ENCODE measurements at places on chromosomes 16 and 17. TPM values are rescaled to one million over a fixed set of nuclear protein-coding genes. Genes with fewer than 3 reads are reported as not detected.

DNA sequence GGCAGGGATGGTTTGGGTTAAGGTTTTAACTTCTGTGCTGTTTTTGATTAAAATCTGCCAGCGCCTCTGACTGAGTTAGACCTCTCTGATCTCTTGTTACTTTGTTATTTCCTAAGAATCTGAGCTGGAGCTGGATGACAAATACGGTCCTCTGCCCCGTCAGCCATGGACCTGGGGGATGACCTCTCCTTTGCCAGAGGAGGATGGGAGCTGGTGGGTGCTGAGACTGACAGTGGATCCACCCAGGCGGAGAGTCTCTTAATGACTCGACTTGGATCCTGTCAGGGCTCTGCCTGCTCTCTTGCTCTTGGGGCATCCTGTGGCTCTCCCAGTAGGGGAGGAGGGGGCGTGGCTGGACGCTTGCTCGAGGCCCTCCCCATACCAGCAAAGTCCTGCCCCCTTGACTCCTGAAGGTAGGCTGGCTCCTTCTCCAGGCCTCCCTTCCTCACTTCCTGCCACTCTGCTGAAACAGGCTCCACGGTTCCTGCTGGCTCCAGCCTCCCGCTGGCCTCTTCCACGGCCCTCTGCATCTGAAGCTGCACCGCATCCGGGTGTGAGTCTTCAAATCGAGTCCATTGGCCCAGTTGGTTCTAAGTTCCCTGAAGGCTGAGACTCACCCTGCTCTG is 24.8 kb upstream of the MAP3K14 start:
- peak; percentile 21 for DNase-seq

DNA sequence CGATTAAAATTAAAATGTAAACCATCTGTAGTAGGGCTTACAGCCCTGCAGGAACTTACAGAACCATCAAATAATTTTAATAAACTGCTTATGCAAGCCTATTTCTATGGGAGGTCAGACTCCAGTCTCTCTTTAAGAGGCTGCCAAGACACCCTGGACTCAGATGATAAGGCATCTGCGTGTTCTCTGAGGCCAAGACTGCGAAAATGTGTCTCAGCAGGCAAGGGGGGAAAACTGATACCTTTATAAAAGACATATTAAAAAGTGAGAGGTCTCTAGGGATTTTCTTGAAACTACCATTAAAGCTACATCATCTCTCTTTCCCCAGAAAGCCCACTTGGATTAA is 32.2 kb downstream of the MPHOSPH6 start:
- DNase-seq, result no peak

- no peak for DNase-seq
Observed at GRCh38 chr17:18851201-18851600, 6.7 kb upstream of the PRPSAP2 start.

DNA sequence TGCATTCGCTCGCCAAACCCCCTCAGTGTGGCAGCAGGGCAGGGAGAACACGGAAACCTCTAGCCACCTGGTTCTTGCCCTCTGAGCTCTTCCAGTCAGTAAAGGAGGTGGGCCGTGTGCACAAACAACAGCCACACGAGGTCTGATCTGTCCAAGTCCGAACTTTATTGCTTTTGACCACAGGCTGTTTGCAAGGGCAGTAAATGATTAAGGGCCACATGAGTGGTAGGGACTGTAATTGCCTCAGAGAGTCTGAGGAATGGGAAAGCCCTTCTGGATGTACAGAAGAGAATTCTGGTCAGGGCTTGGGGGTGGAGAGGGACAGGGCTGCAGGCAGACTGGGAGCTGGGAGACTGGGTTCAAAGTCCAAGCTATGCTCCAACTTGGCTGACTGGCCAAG is 75.7 kb upstream of the LHX1 start:
- no peak for DNase-seq

DNA sequence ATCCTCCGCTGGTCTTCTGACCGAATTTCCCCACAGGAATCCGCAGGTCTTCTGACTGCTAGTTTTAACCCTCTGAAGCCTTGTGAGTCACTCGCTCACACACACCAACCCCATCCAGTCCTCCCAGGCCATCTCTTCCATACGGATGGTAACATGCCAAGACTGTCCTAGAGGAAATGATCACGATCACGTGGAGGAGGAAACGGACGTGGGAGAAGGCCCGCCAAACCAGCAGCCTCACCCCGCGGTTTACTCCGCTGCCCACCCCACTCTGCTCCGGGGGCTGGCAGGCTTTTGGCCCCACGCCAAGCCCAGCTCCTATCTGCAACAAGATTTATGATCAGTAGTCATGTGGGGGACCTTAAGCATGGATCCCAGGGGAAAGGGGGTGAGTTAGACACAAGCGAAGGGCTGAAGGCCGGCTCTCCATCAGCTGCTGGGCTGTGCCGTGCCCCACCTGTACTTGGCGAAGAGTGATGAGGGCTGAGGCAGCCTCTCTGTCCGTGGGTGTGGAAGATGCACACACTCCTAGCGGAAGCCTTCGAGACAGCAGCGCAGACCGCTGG is 1.5 kb upstream of the FAAP100 start:
- DNase-seq, result peak; percentile 34

- no peak for DNase-seq
Observed at GRCh38 chr16:50040710-50041109, 15.7 kb downstream of the CNEP1R1 start.

DNA sequence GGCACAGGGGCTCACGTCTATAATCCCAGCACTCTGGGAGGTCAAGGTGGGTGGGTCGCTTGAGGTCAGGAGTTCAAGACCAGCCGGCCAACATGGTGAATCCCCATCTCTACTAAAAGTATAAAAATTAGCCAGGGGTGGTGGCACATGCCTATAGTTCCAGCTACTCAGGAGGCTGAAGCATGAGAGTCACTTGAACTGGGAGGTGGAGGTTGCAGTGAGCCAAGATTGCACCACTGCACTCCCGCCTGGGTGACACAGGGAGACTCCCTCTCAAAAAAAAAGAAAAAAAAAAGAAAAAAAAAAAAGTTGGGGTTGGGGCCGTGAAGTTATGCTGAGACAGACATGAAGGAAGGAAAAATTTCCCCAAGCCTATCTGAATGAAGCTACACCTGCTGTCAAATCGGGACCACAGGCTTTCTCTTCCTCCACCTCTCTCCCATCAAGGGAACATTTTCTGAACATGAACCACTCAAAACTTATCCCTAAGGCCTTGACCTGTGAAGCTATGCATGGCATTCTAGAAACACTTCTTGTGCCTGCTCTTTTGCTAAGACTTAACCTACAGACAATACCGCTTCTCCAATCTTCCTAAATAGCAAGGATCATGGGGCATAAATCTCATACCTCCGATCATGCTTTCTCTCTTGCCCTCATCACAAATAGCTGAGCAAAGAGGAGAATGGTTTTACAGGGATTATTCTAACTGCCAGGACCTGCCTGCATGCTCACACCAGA is 88.6 kb downstream of the CYTH1 start:
- no peak for DNase-seq

GRCh38 chr17:70750983-70751382 is 581.7 kb downstream of the KCNJ2 start:
- DNase-seq, result no peak

- no peak for DNase-seq
Observed at GRCh38 chr17:38436386-38436785, 8.1 kb downstream of the ARHGAP23 start.

DNA sequence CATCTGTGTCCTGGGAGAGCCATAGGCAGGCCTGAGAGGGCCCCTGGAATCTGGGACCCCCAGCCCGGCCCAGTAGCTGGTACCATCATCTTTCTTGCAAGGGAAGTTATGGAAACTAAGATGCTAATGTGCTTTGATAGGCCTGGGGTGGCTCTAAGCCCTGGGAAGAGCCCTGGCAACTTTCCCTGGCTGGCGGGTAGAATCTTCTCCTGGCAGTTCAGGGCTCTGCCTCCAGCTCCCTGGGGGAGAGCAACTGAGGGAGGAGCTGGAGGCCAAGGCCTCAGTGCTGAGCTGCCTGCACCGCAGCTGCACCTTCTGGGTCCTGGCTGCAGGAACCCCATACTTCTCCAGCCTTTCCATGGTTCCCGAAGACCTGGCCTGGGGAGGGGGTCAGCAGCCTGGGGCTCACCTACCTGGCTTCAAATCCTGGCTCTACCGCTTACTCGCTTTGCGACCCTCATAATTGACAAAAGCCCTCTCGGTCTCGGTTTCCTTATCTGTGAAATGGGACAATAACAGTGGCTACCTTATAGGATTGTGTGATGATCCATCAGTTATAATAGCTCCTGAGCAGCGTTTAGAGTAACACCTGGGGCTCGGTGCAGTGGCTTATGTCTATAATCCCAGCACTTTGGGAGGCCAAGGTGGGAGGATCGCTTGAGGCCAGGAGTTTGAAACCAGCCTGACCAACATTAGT is 333.7 kb downstream of the SEC14L1 start:
- no peak for DNase-seq

GRCh38 chr16:30069611-30070462 is 4.3 kb downstream of the ALDOA start:
- DNase-seq, result no peak

DNA sequence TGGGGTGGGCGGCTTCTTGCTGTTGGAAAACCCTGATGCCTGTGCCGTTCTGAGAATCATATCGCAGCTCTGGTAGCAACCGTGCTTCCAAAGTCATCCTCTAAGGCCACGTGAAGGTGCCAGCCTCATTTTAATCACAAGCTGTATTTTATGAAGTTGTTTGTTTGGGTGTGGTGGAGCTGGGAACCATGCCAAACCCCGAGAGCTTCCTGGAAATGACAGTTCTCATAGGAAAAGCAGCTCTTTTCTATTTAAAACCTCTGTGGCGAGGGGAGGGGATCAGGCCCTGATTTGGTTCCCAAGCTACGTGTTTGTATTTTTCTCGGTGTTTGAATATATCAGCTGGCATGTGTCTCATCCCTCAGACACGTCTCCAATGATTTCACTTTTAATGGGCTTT is 21.7 kb downstream of the KNOP1 start:
- peak; percentile 74 for DNase-seq

DNA sequence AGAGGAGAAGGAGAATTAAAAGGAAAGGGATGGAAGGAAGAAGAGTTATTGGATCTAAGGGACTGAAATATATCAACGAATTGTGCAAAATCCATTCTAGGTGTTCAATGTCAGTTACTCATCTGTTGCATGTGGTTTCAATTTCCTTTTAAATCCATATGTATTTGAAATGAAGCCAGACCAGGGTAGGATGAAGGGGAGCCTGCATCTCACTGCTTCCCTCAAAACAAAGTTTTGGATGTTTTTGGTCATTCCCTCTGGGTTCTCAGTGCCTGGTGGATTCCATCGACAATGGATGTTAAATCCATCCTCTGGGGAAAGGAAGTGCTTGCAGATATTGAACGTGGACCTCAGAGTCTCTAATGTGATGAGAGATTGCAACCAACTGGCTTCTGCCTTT is 103.5 kb upstream of the XYLT1 start:
- no peak for DNase-seq

DNA sequence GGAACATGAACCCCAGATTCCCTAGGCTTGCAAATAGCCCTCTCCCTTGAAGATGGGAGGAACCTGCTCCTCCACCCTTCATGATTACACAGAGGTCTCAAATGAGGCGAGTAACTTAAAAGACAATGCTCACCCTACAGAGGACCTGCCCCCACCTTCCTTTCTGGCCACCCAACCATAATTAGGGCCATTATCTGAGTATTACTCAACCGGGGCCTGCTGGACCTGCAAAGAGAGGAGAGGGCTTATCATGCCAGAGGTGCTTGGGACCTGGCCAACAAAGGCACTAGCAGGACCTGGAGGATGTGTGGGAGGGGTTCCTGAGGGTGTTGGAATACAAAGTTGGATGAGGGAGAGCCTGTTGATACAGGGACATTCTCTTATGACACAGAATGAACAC is 42.4 kb downstream of the RNF157 start:
- no peak for DNase-seq

GRCh38 chr17:63124536-63124935 is 158.5 kb downstream of the TANC2 start:
- DNase-seq, result no peak

DNA sequence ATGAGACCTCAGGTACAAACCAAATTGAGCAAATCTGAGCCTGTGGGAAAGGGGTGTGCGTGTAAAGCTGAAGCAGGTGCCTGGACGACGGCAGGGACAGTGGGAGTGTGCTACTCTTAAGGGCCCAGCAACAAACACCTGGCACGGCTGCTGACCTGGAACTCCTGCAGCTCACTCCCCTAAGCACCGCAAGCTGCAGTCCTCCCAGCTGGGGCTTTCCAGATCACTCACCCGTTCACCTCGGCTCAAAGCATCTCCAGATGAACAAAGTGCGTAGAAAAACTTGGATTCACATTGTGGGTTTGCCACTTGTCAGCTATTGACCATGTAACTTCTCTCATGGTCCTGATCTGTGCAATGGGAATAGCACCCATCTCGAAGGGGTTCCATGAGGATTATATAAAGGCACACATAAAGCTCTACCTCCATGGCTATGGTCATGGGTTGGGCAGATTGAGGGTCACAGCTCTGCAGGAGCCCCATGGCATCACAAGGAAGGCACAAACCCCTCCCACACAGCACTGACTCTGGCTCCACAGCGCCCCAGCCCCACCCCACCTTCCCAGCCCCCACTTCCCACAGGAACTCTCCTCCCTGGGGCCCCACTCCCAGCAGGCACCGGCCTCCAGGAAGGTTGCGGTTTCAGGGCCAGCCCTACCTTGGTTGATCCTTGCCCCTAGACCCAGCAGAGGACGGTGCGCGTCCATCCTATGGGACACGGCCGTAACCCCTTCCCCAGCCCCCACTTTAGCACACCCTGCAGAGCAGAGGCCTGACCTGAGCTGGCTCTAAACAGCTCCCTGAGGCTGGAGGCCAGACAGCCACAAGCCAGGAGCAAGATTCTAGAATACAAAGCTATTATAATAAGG is 21.9 kb downstream of the ST3GAL2 start:
- no peak for DNase-seq

- DNase-seq, result no peak
Observed at GRCh38 chr17:50189550-50190292, 11.7 kb downstream of the COL1A1 start.

GRCh38 chr16:10297341-10298006 is 88.4 kb upstream of the ATF7IP2 start:
- DNase-seq, result peak; percentile 14

GRCh38 chr17:80862481-80862961 is 129.1 kb upstream of the CHMP6 start:
- DNase-seq, result no peak

GRCh38 chr17:66663041-66663606 is 171.8 kb upstream of the CACNG5 start:
- DNase-seq, result no peak

GRCh38 chr17:74413491-74413890 is 18.4 kb upstream of the GPRC5C start:
- no peak for DNase-seq

GRCh38 chr17:20954794-20955193 is 88.0 kb downstream of the USP22 start:
- no peak for DNase-seq

The KRT33A gene
- not detected for total RNA-seq

The HOXB1 gene
- not detected for total RNA-seq

The TBC1D3C gene
- not detected for total RNA-seq

The PDE6G gene
- total RNA-seq, result not detected

The TRIM47 gene
- total RNA-seq, result 23.5 TPM

The CCL7 gene
- total RNA-seq, result 1.0 TPM

Measured in lung (tissue), 17 donors.